ENCODE measurements at places on chromosomes 16 and 17.

- DNase-seq, result no peak
Measured at GRCh38 chr17:80180192-80180591, 10.4 kb downstream of the CARD14 start.

DNA sequence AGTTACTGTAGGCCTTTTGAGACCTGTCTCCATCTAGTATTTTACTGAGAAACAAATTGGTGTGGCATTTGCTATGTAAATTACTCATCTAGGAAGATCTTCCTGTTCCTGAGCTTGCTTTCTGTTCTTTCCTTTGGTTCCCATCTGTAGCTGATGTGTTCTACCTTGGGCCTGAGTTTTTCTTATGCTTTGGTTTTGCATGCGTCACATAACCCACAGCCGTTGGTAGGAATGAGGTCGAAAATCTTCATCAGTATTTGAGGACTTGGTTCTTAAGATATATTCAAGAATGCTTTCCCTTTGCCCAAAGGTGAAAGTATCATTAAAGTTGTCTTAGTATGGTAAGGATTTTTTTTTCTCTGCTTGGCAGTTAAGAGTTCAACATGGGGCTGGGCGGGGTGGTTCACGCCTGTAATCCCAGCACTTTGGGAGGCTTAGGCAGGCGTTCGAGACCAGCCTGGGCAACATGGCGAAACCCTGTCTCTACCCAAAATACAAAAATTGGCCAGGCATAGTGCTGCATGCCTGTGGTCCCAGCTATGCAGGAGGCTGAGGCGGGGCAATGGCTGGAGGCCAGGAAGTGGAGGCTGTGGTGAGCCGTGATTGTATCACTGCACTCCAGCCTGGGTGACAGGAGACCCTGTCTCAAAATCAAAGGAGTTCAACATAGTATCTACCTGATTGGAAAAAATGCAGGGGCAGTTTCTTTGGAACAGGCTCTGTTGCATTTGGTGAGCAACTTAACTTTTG is 28.8 kb downstream of the IST1 start:
- DNase-seq, result no peak

- DNase-seq, result no peak
Measured at GRCh38 chr17:2243953-2244352, 59.6 kb downstream of the SMG6 start.

DNA sequence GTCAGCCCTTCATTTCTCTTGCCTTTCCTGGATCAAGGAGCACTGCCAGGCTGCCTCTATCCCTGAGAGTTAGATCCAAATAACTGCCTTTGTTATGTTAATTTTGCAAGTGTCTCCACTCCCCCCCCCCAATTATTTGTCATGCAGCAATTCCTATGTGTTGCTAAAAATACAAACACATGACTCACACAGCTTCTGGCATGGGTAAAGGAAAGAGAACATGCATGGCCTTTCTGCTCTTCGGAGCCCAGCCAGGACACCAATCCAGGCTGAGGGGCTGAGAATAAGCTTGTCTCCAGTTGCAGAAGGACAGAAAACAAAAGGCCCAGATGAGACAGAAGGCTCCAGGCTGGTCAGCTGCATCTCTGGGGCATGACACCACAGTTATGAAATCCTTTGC is 148.0 kb upstream of the TNRC6C start:
- no peak for DNase-seq

- DNase-seq, result no peak
Measured at GRCh38 chr17:49223168-49223516, 7.4 kb downstream of the PHOSPHO1 start.

GRCh38 chr17:63480826-63481487 is 4.1 kb downstream of the ACE start:
- DNase-seq, result no peak

DNA sequence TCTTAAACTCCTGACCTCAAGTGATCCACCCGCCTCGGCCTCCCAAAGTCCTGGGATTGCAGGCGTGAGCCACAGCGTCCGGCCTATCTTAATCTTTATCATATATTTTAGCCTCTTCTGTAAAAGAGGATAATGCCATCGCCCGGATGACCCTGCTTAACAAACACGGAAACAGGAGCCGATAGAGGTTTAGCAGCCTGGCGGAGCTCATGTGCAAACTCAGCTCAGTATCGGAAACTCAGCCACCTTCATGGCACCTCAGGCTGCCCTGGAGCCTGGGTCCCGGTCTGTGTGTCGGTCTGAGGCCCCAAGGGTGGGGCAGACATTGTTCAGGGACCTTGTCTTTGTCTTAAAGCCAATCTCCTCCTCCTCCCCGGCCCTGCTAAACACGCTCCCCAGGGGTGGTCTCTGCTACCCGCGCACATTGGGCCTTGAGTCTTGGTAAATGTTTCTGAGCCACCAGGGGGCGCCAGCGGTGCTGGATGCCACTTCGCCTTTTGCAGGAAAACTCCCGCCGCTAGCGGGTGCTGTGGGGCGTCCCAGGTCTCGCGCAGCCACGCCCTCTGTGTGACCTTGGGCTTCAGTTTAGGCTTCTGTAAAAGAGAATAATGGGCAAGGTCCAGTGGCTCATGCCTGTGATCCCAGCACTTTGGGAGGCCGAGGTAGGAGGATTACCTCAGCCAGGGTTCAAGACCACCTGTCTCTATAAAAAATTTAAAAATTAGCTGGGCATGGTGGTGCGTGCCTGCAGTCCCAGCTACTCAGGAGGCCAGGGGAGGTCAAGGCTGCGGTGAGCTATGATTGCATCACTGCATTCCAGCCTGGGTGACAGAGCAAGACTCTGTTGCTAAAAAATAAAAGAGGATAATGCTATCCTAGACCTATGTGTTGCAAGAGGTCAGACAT is 2.7 kb downstream of the CETP start:
- peak; percentile 62 for DNase-seq

DNA sequence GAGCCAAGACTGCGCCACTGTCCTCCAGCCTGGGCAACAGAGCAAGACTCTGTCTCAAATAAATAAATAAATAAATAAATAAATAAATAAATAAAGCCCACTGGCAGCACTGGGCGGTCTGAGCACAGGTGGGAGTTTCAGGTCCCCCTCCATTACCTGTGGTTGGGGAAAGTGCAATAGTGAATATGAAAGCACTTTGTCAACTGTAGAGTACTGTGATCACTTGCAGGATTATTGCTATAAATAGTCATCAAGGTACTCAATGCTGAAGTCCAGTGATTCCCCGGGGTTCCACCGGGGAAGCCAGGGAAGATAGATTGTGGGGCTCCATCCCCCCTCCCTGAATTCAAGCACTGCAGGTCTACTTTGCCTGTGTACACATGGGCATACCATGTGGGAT is 42.7 kb upstream of the CPNE2 start:
- no peak for DNase-seq

DNA sequence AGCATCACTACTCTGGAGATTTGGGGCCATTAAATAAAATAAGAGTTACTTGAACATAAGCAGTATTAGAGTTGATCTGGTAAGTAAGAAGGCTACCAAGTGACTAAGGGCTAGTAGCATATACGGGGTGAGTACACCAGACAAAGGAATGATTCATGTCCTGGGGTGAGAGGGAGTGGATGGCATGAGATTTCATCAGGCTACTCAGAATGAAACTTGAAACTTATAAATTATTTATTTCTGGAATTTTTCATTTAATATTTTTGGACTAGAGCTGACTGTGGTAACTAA is 2.3 kb downstream of the SLFN5 start:
- DNase-seq, result no peak

GRCh38 chr17:15958484-15958854 is 13.5 kb downstream of the ADORA2B start:
- no peak for DNase-seq

DNA sequence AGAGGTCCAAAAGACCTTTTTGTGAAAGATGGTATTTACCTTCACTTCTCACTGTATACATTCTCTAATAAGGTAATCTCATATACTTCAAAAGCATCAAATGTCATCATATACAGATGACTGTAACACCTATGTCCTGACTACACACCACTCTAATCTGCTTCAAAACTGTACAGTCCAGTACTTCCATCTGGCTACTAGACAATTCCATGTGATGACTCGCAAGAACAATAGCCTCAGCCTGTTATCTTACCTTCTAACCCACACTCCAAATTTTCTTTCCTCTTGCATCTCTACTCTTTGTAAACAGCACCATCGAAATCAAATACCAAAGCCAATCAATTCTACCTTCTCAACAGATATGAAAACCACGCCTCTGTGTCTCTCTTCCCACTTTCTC is 24.1 kb downstream of the MYO1D start:
- no peak for DNase-seq

- DNase-seq, result peak; percentile 53
Measured at GRCh38 chr16:54385141-54385540, 98.6 kb upstream of the IRX3 start.

- DNase-seq, result no peak
Measured at GRCh38 chr16:84446084-84446483, 58.4 kb downstream of the MEAK7 start.

- DNase-seq, result no peak
Measured at GRCh38 chr16:68230956-68231355, 5.0 kb downstream of the ESRP2 start.

- no peak for DNase-seq
Measured at GRCh38 chr16:1794221-1794871, 841 bp upstream of the IGFALS start.

DNA sequence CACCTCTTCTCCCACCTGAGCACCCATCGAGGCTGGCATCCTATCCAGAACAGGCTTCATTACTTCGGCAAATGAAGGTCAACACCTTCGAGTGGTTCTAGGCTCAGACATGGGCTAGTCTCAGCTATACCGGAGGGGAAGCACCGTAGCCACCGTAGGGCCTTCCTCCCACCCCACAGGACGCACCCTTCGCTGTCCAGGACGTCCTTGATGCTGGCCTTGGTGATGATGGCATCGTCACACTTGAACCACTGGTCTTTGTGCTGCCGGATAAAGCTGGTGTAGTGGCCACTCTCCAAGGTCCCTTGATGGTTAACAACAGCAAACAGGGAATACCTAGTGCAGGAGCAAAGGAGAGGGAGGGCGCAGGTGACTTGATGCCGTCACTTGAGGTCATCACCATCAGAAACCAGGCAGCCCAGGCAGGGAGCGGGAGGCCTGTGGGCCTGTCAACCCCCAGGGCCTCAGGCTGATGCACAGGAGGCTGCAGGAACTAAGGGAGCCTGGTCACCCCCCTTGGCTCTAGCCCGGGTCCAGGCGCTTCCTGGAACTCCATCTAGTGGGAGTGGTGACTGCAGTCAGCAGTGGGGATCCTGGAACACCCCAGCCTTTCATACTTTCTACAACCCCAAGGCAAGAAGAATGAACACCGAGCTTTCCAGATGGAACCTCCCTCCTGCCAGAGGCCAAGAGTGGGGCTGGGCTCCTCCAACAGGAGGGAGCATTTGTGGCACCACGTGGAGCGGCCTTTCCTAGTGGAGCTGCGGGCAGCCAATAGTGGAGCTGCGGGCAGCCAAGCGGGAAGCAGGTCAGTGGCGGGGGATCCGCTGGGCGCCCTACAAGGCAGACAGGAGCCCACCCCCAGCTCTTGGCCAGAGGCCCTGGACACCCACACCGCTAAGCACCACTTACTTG is 38.5 kb downstream of the USP22 start:
- no peak for DNase-seq

GRCh38 chr16:69309316-69309715 is 1.8 kb upstream of the VPS4A start:
- no peak for DNase-seq

- no peak for DNase-seq
Measured at GRCh38 chr16:85428168-85428898, 184.8 kb upstream of the GSE1 start.

- no peak for DNase-seq
Measured at GRCh38 chr16:65323655-65324237, 201.9 kb upstream of the CDH11 start.

- DNase-seq, result no peak
Measured at GRCh38 chr16:7227229-7227721, 105.4 kb upstream of the RBFOX1 start.

GRCh38 chr17:63707151-63707550 is 7.2 kb upstream of the LIMD2 start:
- no peak for DNase-seq

Measured in renal cortex interstitium (tissue), 15 donors.